Eye (tissue), 1 donor: ENCODE measurements at places on chromosomes 6 and 20.

DNA sequence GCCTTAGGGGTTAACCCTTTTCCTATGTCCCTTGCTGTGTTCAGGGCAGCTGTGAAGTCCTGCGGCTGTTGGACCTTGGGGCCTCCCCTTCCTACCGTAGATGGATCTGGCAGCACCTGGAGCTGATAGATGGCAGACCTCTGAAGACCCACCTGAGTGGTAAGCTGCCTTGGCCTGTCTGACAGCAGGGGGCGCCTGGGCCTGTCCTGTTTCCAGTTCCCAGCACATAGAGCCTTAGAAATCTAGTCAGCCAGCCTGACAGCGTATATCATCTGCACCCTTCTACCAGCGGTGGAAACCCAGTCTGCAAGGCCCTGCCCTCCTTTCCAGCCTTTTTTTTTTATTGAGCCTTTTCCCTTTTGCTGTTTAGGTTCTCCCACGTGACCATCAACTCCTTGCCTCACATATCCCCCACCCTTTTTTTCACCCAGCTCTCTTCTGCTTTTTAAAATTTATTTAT lies 26.6 kb downstream of the CNBD2 start:
- peak; percentile 90 for DNase-seq

DNA sequence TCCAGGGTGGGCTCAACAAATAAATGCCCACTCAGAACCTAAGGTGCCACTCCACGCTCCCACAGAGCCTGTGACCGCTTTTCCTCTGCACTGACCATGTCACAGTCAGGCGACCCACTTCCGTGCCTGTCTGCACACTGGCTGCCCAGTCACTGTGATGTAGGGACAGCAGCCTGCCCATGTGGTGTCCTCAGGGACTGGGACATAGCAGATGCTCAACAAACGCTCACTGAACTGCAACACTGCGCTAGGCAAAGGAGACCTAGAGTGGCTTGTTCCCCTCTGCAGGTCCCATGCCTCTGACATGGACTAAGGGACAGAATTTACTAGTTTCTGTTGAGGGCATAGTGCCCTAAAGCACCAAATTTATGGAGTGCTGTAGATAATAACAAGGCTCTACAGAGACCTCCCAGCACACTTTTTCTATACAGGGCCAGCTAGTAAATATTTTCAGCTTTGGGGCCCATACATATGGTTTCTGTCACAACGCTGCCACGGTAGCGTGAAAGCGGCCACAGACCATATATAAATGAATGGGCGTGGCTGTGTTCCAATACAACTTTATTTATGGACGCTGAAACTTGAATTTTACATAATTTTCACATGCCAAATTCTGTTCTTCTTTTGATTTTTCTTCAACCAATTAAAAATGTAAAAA lies 57.8 kb upstream of the MRPS10 start:
- no peak for DNase-seq

- peak; percentile 62 for DNase-seq
Measured at GRCh38 chr6:47083586-47084047, 41.5 kb upstream of the ADGRF1 start.

DNA sequence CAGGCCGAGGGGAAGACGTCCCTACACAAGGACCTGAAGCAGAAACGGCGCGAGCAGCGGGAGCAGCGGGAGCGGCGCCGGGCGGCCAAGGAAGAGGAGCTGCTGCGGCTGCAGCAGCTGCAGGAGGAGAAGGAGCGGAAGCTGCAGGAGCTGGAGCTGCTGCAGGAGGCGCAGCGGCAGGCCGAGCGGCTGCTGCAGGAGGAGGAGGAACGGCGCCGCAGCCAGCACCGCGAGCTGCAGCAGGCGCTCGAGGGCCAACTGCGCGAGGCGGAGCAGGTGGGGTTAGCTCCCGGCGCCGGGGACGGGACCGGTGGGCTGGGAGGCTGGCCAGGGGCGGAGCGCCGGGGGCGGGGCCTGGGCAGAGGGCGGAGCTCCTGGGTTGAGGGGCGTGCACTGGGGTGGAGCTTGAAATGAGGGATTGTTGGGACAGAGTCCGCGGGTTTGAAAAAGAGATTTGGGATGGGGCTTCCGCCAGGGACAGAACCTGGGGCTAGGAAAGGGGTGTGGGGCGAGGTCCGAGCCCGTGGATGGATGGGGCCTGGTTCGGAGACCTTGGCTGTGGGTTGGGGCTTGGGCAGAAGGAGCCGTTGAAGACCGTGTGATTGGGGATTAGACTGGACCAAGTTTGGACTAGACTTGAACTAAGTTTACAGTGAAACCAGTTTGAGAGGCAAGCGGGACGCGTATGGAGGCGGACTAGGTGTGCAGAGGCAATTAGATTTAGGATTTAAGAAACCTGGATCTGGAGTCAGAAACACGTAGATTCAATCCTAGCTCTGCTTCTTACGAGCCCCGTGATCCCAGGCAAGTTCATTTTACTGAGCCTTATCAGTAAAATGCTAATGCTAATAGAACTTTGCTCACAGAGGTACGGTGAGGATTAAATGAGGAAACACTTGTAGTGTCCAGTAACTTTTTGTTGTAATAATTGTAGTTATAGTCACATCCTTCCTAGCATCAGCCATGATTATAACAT lies 20.9 kb downstream of the DEF6 start:
- peak; percentile 95 for DNase-seq
